ENCODE measurements at places on chromosomes 7 and 10.

DNA sequence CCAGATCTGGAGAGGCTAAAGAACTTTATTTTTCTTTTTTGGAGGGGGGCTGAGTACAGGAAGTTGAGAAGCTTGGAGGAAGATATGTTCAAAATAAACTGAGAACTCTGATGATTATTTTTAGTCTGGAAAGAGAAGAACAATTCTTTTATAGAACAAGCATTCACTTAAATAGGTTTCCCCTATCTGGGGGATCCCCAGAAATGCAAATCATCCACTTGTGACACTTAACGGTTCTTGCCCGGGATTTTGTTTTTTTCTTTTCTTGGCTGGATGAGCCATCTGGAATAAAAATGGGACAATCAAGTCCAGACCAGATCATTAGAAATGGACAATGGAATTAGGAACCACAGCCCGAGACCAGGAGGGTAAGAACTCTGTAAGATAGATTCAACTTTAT lies 95.9 kb upstream of the EGR2 start:
- no peak for DNase-seq

DNA sequence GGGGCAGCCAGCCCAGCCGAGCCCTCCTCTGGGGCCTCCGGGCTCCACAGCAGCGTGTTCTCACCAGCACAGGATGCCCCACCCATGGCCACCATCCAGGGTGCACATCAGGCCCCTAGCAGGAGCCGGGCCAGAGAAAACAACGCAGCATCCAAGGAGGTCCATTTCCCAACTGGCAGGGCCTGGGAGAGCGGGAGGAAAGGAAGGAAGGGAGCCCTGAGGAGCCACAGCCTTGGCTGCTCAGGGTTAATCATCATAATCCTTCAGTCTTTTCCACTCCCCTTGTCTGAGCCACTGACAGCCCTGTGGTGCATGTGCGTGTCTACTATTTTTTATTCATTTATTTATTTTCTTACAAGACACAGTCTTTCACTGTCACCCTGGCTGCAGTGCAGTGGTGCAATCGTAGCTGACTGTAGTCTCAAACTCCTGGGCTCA lies 3.6 kb downstream of the PLAC9 start:
- DNase-seq, result no peak

GRCh38 chr7:17123020-17123419 lies 175.4 kb upstream of the AHR start:
- DNase-seq, result no peak

- DNase-seq, result no peak
Observed at GRCh38 chr7:158355456-158356065, 232.1 kb downstream of the PTPRN2 start.

DNA sequence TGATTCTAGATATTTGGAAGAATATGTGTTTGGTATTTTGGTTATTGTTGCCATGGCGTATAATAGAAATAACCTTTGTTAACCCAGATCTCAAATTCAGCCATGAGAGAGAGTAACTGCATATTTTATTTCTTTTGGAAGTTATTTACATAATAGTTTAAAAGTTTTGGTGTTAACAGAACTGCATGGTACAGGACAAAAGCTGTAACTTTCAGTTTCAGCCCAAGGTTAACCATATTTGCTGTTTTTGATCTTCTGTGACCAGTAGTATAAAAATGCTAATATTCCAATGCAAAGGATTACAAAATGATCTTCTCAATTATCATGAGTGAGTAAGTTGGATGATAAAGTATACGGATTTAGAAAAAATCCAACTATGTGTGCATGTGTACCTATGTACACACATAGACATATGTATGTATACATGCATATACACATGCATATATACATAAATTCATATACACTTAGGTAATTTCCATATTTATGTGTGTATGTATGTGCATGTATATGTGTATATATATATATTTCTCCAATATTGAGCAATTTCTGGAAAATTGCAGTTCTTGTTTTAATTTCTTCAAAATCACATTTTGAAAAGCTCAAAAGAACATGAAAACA lies 38.0 kb upstream of the PIP4K2A start:
- no peak for DNase-seq

- DNase-seq, result no peak
Observed at GRCh38 chr10:66910671-66911070, 15.2 kb upstream of the LRRTM3 start.

DNA sequence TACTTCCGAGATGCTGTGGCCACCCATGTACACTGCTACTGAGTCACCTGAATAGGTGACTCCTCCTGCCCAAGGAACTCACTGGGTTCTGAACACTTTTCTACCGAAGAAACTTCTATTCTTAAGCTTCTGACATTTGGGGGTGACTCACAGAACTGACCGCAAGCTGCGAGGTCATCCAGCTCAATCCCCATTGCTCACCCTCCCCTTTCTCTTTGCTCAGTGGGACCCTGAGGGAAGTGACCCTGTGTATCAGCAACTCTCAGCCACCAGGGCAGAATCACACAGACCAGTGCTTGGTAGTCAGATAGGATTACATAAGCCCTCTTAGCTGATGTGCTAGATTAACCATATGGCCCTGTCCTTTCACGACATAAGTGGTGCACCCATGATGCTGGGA lies 46.3 kb downstream of the INSYN2A start:
- no peak for DNase-seq

DNA sequence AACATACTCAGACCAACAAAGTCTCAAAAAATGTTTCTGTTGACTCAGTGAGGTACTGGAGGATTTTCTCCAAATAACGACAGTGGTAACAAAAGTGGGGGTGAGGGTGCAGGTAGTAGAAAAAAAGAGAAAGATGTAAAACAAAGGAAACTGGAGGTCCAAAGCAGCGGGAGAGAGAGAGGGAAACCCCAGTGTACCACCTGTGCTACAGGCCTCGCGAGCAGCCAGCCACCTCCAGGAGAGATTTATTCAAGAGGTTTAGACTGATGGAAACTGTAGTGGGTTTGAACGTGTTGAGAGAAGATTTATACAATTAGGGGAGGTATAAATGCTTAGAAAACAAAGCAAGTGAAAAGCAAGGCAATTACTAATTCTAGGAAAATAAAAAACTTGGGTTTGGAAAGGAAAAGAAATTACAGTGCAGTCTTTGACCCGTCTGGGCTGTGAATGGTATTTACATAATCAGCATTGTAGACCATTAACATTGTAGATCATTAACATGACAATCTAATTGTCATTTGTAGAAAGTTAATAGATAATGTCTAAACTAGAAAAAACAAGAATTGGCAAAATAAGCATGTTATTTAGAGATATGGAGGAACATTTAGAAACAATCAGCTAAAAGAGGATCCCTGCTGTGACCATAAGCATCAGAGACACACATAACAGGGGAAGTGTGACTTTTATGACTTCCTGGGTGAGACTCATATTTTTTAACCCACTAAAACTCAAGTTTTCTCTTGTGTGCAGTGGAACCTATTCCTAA lies 180.0 kb downstream of the RELN start:
- DNase-seq, result no peak

DNA sequence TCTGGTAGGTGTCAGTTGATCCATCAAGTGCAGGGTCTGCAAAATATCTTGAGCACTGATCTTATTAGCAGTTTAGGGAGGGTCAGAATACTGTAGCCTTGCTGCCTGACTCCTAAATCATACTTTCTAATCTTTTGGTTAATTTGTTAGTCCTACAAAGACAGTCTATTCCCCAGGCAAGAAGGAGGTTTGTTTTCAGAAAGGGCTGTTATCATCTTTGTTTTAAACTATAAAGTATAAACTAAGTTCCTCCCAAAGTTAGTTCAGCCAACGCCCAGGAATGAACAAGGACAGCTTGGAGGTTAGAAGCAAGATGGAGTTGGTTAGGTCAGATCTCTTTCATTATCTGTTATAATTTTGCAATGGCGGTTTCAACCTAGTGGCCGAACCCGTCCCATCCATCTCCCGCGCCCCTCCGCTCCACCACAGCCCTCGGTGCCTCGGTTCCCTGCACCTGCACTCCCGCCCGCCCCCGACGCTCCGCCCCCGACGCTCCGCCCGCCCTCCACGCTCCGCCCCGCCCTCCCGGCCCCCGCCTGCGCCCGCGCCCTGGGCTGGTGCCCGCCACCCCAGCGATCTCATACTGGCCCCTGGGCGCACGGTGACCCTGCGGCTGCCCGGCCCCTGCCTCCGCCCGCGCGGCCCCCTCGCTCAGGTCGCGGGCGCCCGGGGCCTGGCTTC lies at the start of gene ADCK2:
TSS of gene ADCK2 (plus strand) at position 564 of the 681 bp plus-strand sequence. CDS start 386 bp downstream, outside the sequence.
- no peak for DNase-seq

DNA sequence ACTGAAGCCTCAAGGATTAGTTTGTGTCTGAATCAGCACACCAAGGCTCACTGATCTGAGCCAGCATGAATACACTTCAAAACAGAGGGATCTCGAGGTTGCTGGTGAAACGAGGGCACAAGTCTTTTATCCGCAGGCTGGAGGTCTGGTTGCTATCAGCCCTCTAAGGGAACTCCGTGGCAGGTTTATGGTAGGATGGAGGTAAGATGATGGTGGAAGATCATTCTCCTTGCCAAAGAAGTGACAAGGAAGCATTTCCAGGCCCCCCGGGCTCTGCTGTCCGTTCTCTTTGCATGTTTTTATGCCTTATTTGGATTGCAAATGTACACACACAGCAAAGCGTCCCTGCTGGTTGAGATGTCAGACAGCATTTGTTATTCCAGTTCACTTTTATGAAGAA lies 268.3 kb downstream of the ARHGAP12 start:
- no peak for DNase-seq

DNA sequence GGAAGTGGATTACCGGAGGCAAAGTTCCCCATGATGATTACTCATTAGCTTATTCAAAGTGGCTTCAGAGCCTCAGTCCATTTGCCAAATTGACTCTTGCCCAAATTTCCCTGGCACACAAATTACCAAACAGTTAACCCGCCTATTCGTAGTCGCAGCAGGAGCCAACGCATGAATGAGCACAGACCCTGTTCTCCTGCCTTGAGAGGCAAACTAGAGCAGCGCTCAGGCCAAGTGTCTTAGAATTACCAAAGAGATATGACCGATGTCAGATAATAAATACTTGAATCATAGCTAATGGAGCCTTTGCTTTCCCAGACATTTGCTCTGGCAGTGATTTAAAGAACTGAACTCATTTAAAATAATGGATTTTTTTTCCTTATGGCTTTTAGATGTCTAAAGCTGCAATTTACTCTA lies 64.9 kb downstream of the CTTNBP2 start:
- DNase-seq, result no peak

DNA sequence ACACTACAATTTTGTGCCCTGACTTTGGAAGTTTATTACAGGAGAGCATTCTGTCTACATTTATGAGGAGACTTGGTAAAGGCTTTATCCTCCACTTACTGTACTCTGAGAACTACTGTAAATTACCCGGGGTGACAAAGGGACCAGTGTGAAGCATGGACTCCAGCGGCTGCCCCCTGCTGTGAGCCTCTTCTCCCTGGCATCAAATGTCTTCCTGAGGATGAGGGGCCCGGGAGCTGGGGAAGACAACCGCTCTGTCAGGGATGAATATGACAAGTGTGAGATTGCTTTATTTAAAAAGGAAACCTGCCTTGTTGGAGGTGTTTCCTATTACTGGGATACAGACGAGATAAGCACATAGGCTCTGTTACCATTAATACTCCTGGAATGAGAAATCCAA lies 714.8 kb downstream of the CCSER2 start:
- DNase-seq, result no peak

GRCh38 chr7:157337316-157338149 lies 729 bp downstream of the DNAJB6 start:
- DNase-seq, result peak; percentile 84

GRCh38 chr10:8336629-8337331 lies 282.3 kb downstream of the GATA3 start:
- no peak for DNase-seq

DNA sequence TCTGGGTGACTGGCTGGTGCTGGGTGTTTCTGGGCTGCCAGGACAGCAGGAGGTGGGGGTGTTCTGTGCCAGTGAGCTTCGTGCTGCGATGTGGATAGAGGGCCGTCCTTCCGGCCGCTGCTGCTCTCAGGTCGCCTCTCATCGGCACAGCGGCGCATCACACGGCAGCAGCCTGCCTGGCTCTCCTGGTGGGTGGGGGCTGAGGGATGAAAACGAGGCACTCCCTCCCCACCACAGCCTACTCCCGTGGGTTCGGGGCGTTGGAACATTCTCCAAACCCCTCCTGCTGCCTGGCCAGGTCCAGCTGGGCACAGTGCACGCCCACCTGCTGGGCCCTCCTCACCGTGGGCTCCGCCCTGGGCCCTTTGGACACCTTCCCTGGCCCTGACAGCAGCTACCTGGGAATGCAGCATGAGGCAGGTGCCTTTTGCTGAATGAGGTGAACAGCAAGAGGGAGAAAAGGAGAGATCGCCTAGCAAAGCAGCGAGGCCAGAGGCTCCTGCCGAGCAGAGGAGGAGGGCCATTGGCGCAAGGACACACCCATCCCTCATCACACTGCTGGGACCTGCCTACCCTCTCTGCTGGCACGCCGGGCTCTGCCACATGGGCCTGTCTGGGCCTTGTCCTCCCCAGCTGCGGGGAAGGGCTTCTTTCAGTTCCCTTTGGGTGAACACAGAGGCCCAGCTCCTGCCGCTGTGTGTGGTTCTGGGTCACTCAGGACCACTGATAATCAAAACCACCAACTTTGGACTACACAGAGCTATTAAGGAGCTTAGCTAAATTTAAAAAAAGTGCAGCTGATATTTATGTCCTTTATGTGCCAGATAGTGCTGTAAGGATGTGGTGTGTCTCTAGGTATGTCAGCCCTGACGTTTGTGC lies 33.4 kb downstream of the INPP5A start:
- DNase-seq, result no peak

GRCh38 chr10:60595852-60596251 lies 182.4 kb upstream of the CDK1 start:
- DNase-seq, result no peak

DNA sequence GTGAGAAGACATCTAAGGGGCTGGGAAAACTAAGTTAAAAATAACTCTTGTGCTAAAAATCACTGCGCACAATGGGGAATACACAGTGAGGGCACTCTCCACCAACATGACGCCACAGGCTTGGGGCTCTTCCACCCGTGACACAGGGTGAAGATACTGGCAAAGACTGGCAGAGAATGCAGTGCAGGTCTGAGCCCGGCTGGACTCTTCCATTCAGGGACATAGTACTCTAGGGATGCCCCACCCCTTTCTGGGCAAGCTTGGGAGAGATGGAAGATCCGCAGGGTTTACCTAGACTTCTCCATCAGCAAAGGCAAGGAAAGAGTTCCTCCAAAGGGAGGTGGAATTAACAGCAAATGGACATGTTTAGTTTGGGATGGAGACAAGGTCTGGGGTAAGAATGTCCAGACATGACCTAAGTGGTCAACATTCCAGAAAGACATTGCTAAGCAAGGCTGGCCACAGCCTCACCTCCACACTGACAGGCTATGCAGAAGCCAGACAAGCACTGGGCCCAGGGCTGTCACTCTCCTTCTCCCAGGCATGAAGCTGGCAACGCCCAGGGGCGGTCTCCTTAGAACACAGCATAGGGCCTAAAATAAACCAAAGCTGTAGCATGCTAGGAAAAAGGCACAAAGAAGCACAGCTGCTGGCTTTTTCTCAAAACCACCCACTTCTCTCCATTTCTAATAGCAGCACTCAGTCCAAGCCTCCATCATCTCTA lies 28.1 kb downstream of the XPNPEP1 start:
- no peak for DNase-seq

GRCh38 chr7:123757095-123757494 lies 8.3 kb upstream of the WASL start:
- DNase-seq, result no peak

- DNase-seq, result no peak
Observed at GRCh38 chr7:4169455-4169854, 512.6 kb upstream of the FOXK1 start.

GRCh38 chr10:29651767-29652166 lies 17.0 kb upstream of the SVIL start:
- no peak for DNase-seq

GRCh38 chr7:141563956-141564623 lies 12.9 kb downstream of the AGK start:
- DNase-seq, result no peak

GRCh38 chr7:27641581-27642230 lies 21.0 kb downstream of the HIBADH start:
- no peak for DNase-seq

All from activated naive CD8-positive, alpha-beta T cell treated with anti-CD3 and anti-CD28 coated beads, Interleukin-2, amount 10 ng/mL, durations not matched to agents 7 days and 5 days (primary cell).